Esophagus mucosa (tissue), 1 donor: ENCODE measurements at places on chromosomes 12 and 14.

GRCh38 chr14:33631021-33631420 lies 319.9 kb downstream of the EGLN3 start:
- no peak for ATAC-seq

GRCh38 chr14:68162887-68163286 lies 343.3 kb downstream of the RAD51B start:
- ATAC-seq, result no peak

GRCh38 chr12:5068126-5068525 lies 24.4 kb downstream of the KCNA5 start:
- ATAC-seq, result no peak

DNA sequence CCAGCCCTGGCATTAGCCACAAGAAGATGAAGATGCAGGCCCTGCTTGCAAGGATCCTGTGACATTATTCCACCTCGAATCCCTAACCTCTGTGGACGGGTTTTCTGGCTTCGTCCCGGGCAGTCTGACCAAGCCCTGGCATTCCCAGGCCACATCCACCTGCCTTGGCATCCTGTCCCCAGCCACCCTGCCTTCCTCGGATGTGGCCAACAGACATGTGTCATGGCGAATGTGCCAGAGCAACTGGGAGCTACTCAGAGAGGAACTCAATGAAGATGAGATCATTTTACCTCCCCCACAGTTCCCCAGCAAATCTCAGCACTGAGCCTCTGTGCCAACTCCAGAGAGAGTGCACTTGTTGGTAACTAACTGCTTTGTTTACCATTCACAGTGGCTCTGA lies 33.5 kb upstream of the KCNA5 start:
- ATAC-seq, result no peak

GRCh38 chr12:113820842-113821241 lies 145.3 kb downstream of the RBM19 start:
- ATAC-seq, result no peak

GRCh38 chr12:58703866-58704265 lies 216.4 kb downstream of the LRIG3 start:
- no peak for ATAC-seq

GRCh38 chr12:109910969-109911348 lies 10.9 kb downstream of the TCHP start:
- ATAC-seq, result no peak

- ATAC-seq, result no peak
Measured at GRCh38 chr14:100620255-100621100, 33.3 kb upstream of the BEGAIN start.

GRCh38 chr12:5756338-5756842 lies 188.7 kb downstream of the ANO2 start:
- no peak for ATAC-seq

GRCh38 chr12:51009056-51009440 lies 17.1 kb downstream of the SLC11A2 start:
- no peak for ATAC-seq

- ATAC-seq, result no peak
Measured at GRCh38 chr12:63777340-63777739, 2.4 kb upstream of the RXYLT1 start.

GRCh38 chr12:31984806-31985591 lies 25.8 kb downstream of the RESF1 start:
- no peak for ATAC-seq

- ATAC-seq, result no peak
Measured at GRCh38 chr12:91040096-91040755, 17.6 kb downstream of the KERA start.

- ATAC-seq, result peak; percentile 2
Measured at GRCh38 chr12:113136128-113136989, 798 bp upstream of the RASAL1 start.

GRCh38 chr12:104877103-104877705 lies 80.9 kb downstream of the SLC41A2 start:
- no peak for ATAC-seq

- ATAC-seq, result no peak
Measured at GRCh38 chr14:101010835-101011234, 107.3 kb upstream of the RTL1 start.

DNA sequence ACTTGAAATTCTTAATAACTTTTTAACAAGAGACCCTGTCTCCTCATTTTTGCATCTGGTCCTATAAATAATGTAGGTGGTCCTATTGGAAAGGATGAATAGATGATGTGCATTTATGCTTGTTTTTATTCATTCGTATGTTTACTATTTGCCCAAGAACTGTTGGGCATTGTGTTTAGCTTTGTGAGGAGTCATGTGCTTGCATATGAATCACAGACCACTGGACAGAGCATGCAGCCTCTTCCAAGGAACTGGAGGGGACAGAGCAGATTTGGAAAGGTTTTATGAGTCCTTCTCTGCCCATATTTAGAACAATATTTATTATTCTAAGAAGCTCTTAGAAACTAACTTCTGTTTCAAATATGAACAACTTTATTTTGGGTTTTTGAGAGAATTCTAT lies 414.0 kb downstream of the SOX5 start:
- no peak for ATAC-seq

- ATAC-seq, result no peak
Measured at GRCh38 chr12:31387011-31387410, 61.1 kb upstream of the SINHCAF start.

GRCh38 chr12:130916241-130916911 lies 37.3 kb upstream of the ADGRD1 start:
- peak; percentile 55 for ATAC-seq

DNA sequence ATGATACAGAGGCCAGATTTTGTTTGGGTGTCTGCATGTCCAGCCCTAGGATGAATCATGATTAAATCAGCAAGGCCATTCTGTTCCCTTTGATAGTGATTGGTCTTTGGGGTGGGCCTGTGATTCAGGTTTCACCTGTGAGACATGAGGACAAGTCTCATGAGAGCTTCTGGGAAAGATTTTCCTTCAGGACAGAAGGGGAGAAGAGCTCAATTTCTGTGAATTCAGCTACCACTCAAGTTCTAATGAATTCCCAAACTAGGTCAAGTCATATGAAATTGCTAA lies 73.4 kb downstream of the ZNF664 start:
- ATAC-seq, result no peak

DNA sequence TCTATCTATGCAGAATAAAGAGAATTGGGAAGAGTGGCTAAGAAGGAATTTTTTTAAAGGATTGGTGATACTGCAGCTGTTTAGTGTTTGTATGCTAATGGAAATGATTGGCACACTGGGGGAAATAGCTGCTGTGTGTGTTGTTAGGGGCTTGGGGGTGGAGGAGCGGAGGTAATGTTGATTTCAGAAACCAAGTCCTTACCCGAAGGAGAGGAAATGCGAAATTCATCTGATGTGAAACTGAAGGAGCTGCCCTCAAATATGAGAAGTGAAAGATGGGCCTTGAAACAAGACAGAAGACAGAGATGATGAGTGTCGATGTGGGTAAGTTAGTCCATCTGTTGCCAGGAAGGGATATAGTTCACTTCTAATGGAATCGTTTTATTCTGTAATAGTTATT lies 21.2 kb upstream of the RNASE12 start:
- no peak for ATAC-seq

GRCh38 chr14:52086711-52087110 lies 17.9 kb upstream of the NID2 start:
- ATAC-seq, result no peak
